Activated naive CD8-positive, alpha-beta T cell treated with anti-CD3 and anti-CD28 coated beads for 36 hours (primary cell): ENCODE measurements at places on chromosomes 7 and 10.
A peak's percentile ranks its signal among the peaks of the same experiment; 100 is the strongest.

- H3K27me3 ChIP-seq: no peaks in the 10 kb centered on the region
- DNase-seq: no peak
- no peak overlapping the region for H3K4me3 ChIP-seq
- no peaks in the 10 kb centered on the region for H3K36me3 ChIP-seq
- no peak overlapping the region for H3K27ac ChIP-seq
Measured at GRCh38 chr10:97117372-97117771, 68.4 kb downstream of the SLIT1 start.

- H3K4me1 ChIP-seq: no peaks in the 10 kb centered on the region
- peak; percentile 45 for DNase-seq
- no peak overlapping the region for H3K27ac ChIP-seq
- H3K36me3 ChIP-seq: no peaks in the 10 kb centered on the region
- H3K4me3 ChIP-seq: no peak overlapping the region
Measured at GRCh38 chr10:118241229-118242137, 100.6 kb downstream of the FAM204A start.

DNA sequence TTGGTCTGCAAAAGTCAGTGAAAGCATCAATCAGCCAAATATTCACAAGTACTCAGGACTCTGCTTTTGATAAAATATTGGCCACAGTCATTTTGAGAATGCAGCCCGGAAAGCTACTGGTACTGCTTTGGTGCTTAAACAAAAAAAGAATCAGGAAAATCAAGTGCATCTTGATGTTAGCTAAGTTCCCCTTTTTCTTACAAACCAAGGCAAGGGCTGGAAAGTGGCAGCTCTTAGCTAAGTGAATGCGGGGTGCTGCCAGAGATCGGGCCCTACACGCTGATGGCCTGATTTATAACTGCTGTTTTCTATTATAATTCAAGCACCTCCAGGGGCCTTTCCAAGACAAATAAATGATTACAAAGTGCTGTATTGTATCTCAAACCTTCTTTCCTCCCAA, 136.8 kb upstream of the MGMT start:
- no peaks in the 10 kb centered on the region for H3K27me3 ChIP-seq
- peaks cover 6% of the 10 kb centered on the region for H3K4me1 ChIP-seq
- no peak overlapping the region for H3K27ac ChIP-seq
- H3K4me3 ChIP-seq: no peak overlapping the region

DNA sequence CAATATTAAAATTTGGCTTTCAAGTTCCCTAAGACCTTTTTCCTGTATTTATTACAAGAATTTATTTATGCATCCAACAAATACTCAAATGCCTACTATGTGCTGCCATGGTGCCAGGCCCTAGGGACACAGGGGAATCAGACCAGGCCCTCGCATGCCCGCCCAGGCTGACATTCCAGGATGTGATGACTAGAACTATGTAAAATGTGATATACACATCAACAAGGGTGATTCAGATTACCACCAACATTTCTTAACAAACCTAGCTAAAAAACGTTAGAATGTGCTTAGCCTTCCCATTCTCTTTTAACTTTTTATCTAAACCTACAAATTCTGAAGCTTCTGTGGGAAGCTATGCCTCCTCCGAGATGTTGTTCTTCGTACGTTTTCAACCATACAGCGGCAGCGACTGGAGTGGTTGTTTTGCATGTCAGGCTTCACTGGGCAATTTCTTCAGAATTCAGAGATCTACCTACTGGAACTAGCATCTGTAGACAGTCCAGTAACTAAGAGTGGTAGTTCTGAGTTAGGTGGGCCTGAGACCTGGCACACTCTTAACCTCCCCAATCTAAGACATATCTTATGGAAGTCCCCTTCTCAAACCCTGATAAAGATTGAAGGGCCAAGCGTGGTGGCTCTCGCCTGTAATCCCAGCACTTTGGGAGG, 22.1 kb downstream of the GNA12 start:
- H3K36me3 ChIP-seq: peaks cover 2% of the 10 kb centered on the region
- H3K4me3 ChIP-seq: no peak overlapping the region
- no peak overlapping the region for H3K27ac ChIP-seq
- H3K4me1 ChIP-seq: peaks cover 44% of the 10 kb centered on the region
- no peak for DNase-seq
- H3K27me3 ChIP-seq: no peaks in the 10 kb centered on the region

DNA sequence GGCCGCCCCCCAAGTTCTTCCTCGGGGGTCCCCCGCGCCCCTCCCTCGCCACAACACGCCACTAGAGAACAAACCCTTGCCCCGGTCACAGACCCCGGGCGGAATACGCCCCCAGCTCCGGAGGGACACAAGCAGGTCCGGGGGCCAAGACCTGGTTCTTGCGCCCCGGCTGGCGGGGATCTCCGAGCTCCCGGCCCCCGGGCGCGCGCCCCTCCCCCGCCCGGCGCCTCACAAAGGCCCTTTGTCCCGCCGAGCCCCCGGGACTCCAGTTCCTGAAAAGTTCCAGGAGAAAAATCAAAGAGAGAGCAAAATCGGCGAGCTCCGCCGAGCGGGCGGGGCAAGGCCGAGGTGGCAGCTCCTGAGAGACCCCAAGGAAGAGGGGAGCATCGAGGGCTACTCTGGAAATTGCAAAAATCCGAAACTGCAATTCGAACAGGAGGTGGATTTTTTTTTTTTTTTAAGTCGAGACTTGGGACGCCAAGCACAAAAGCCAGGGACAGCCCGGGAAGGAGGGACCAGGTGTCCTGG, 4.0 kb downstream of the TNRC18 start:
- no peak for DNase-seq
- H3K27me3 ChIP-seq: peaks cover 87% of the 10 kb centered on the region
- no peaks in the 10 kb centered on the region for H3K36me3 ChIP-seq
- H3K4me1 ChIP-seq: peaks cover 15% of the 10 kb centered on the region

- H3K27ac ChIP-seq: no peak overlapping the region
- DNase-seq: no peak
- H3K36me3 ChIP-seq: peaks cover 3% of the 10 kb centered on the region
Measured at GRCh38 chr10:26983156-26983555, 117.1 kb downstream of the ANKRD26 start.

DNA sequence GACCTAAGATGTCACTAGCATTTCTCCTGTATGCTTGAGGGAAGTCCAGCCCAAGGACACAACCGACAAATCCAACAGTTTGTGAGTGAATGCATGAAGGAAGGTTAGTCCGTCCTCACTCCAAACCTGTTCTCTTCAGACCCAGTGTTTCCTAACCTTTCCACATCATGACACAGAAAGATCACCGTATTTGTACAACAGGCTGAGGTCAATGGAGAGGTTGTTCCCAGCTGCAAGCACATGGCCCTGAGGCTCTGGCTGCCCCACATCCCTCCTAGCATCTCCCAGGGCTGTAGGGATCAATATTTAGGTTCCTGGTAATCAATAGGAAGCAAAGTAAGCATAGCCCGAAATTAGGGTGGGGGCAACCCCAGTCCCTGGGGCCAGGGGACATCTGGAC, 227.9 kb downstream of the PLXNA4 start:
- no peaks in the 10 kb centered on the region for H3K4me1 ChIP-seq
- no peak overlapping the region for H3K4me3 ChIP-seq
- H3K27me3 ChIP-seq: peaks cover 37% of the 10 kb centered on the region
- no peaks in the 10 kb centered on the region for H3K36me3 ChIP-seq
- DNase-seq: no peak
